ENCODE measurements at places on chromosomes 4 and X.

GRCh38 chr4:55033296-55033695 is 92.1 kb downstream of the KDR start:
- DNase-seq = no peak

DNA sequence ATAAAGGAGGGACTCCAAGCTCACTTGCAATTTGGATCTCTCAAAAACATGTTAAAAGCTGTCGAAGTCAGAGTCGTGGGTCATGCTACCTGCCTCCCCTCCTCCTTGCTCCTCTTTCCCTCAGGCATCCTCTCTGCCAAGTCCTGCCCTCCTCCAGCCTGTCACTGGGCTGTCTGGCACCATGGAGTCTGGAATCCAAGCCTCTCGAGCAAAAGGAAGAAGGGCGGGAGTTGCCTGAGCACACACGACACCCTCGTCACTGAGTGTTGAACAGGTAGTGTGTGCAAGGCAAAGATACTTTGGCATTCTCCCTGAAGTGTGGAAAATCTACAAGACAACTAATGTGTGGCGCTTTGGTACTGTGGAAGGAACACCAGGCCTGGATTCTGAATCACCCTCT is 62.2 kb downstream of the HAUS3 start:
- DNase-seq = no peak

DNA sequence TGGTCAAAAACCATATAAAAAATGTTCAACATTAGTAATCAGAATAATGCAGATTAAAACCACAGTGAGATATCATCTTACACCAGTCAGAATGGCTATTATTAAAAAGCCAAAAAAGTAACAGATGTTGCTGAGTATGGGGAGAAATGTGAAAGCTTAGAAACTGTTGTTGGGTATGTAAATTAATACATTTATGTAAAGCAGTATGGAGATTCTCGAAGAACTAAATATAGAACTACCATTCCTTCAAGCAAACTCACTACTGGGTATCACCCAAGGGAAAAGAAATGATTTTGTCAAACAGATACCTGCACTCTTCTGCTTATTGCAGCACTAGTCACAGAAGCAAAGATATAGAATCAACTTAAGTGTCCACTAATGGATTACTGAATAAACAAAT is 576.4 kb upstream of the EPHA5 start:
- DNase-seq = no peak

- DNase-seq = no peak
These were observed 1026.0 kb downstream of the ADGRL3 start for GRCh38 chr4:62226082-62226481.

GRCh38 chr4:156778093-156778492 is 193.5 kb downstream of the PDGFC start:
- no peak for DNase-seq

DNA sequence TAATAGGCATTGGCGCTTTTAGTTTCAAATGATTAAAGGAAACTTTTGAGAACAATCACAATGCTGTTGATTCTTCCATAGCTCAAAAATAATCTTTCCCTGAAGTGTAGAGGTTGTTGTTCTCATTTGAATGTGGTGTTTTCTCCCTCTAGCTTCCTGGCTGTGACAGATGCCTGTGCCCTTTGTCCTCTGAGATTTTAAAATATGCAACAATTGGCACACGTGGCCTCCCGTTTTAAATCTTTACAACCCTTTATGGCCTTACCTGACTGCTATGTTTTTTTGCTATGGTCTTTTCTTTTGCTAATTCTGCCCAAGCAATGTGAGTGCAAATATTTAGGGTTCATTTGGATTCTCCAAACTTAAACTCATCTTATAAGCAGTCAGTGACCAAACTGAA is 22.9 kb upstream of the CASK start:
- DNase-seq = no peak

GRCh38 chr4:47642985-47643760 is 158.1 kb downstream of the ATP10D start:
- no peak for DNase-seq

- no peak for DNase-seq
These were observed 77.1 kb upstream of the EPHA5 start for GRCh38 chr4:65747386-65747785.

GRCh38 chr4:110109455-110109854 is 89.0 kb downstream of the ELOVL6 start:
- DNase-seq = no peak

DNA sequence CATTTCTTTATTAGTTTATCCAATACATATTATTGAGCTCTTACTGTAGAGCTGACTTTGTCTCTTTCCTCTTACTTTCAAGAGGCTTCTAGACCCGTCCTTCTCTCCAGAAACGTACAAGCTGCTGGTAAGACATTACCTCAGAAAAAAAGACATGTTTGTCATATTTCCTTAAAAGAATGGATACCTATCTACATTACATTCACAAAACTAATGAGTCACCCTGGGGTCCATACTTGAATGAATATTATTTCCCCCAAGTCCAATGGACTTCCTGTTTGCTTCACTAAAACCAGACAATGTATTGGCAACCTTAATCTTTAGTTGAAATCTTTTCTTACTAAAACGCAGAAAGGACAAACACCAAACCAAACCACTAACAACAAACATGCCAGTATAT is 176.5 kb upstream of the CLNK start:
- no peak for DNase-seq

- DNase-seq = no peak
These were observed 1.7 kb downstream of the TSPAN7 start for GRCh38 chrX:38563030-38563429.

- DNase-seq = no peak
These were observed 122.9 kb downstream of the PPA2 start for GRCh38 chr4:105350859-105351490.

DNA sequence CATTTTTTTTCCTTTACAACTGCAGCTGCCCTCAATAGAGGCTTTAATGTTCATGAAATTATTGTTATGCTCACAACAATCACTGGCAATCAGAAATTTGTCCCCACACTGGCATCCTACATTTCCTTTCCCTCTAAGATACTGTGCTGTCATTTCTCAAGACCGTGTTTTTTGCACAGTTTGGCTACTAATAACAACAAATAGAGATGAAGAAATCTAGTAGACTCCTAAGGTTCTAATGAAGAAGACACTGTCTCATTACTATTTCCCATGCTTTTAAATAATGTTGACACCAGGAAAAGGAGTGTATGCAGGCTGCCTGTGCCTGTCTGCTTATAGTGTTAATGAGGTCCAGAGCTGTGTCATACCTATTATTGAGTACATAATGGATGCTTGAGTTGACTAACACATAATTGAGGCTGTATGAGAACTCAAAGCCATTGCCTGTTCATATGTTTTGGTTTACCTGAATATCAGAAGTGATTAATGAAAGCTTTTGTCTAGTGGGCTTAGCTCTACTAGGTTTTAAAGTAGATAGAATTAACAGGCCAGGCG is 1.5 kb upstream of the EIF4E start:
- DNase-seq = no peak

GRCh38 chr4:89506866-89507491 is 199.4 kb upstream of the GPRIN3 start:
- DNase-seq = no peak

- peak; percentile 37 for DNase-seq
These were observed 64.5 kb upstream of the WDR1 start for GRCh38 chr4:10180927-10181744.

- DNase-seq = no peak
These were observed 18.4 kb upstream of the AFF1 start for GRCh38 chr4:86916392-86916791.

DNA sequence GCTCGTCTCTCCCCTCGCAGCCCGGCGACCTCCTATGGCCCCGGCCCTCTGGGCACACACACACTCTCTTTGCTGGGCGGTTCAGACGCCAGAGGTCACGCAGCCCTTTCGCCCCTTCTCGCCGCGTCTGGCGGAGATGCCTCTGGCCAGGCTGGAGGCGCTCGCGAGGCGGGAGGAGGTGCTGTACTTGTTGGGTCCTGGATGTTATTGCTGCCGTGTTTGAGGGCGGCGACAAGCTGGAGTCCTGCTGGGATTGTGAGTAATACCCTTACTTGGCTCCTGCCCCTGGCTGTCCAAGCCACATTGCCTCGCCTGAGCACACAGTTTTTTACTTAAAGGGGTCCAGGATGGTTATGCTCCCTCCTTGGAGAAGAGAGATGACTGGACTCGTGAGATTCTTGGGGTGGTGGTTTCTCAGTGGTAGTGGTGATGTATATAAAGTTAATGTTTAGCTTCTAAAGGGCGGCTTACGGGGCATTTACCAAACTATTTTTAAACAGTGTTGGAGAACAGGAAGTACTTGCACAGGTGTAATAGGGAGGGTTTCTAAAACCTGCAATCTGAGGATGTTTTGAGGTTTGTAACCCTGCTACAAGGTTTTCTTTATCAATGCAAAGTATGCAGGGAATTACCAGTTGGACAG is 572 bp downstream of the USP53 start:
- DNase-seq = peak; percentile 83

DNA sequence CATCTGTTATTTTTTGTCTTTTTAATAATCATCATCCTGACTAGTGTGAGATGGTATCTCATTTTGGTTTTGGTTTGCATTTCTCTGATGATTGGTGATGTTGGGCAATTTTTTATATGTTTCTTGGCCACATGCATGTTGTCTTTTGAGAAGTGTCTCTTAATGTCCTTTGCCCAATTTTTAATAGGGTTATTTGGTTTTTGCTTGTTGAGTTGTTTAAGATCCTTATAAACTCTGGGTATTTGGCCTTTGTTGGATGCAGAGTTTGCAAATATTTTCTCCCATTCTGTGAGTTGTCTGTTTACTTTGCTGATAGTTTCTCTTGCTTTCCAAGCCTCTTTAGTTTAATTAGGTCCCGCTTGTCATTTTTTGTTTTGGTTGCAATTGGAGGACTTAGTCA is 152.1 kb upstream of the MED14 start:
- no peak for DNase-seq

DNA sequence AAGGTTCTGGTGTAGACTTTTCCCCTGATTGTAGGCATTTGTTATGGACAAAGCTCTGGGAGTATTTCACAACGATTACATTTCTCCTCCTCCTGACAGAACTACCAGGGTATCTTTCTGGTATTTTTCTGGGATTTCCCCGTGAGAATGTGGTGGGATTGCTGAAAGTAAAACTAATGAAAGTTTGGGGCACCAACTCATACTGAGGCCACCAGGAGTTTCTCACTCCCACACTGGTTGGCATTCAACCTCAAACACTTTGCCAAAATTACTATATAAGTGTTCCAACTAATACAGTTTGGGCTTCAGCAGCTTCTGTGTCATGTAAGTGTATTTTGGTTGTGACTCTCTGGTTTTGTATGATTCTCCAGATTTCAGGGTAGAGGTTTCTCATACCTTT is 855.1 kb downstream of the GLUD2 start:
- DNase-seq = no peak

DNA sequence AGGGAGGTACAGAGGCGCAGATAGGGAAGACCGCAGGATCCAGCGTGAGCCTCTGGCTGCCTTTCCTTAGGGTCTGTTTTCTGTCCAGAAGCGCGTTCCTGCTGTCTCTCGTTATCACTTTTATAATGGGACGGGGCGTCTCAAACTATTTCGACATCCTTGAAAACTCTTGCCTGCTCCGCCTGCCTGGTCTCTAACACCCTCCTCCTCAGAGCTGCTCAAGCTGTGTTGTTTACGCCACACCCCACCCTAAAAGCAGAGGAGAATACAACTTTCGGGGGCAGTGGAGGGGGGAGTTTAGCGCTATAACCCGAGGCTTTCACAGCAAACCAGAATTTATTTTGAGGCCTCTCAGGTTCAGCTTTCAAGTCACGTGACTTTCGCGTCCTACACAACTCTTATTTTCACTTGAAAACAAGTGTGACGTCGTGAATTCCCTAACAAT is 646 bp upstream of the FAM3A start:
- no peak for DNase-seq

DNA sequence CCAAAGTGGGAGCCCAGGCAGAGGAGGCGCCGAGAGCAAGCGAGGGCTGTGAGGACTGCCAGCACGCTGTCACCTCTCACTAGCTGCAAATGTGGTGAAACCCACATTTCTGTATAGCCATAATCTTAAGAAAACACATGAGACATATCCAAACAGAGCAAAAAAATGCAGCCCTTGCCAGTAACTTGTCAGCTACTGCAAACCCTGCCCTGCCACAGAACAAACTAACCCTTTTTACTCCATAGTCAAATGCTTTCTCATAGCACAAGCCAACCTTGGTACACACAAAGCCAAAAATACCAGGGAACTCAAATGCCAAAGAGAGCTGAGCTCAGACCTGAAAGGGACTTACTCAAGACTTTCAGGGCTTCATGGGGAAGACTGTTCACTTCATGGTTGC is 14.9 kb upstream of the NXF3 start:
- DNase-seq = no peak

DNA sequence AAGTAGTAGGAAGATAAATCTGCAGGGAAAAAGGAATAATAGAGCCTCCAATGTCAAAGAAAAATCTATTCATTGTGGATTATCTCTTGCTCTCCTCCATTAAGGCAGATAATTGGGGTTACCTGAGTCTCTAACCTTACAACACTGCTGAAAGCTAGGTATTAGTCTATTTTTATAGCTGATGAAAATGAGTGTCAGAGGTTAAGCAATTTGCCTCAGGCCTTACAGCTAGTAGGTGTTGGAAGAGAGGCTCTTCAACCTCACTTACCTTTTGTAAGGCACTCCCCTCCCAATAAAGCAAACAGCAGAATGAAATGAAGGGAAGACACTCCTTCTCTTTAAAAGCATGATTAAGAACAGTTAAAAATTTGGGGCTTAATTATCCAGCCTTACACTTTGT is 45.4 kb upstream of the GAB1 start:
- no peak for DNase-seq

GRCh38 chrX:9728261-9728660 is 37.4 kb downstream of the GPR143 start:
- DNase-seq = no peak

DNA sequence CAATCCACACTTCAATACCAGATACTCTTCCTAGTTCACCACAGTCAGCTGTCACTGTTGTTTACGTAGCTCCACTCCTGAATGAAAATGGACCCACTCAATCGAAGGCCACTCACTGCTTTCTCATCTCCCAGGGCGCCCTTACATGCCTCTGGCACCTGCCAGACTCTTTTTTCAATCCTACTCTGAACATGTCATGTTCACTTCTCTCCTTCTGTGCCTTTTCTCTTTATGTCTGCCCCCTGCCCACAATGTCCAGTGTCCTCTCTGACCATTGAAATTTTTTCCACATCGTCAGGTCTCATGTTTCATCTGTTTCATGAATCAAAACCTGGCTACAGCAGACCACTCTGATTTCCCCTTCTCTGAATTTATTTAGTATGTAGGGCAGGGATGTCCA is 1.3 kb upstream of the MGAT4D start:
- no peak for DNase-seq

DNA sequence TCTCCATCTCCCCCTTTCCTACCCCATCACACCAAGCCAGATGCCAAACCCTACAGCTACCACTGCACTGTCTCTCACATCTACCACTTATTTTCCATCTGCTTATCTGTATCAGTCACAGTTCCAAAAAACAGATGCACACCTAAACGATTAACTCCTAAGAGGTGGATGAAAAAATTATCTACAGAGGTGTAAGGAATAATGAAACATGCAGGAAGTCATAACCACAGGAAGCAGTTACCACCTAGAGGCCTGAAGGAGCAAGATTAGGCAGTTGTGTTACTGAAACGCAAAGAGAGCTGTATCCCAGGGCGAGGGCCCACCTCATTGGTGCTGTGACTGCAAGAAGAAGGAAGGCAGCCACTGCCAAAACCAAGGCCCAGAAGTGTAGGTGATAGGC is 87.8 kb upstream of the FAM241A start:
- no peak for DNase-seq

GRCh38 chrX:124455966-124456365 is 109.6 kb downstream of the SH2D1A start:
- DNase-seq = no peak

Measured in MM.1S (cell line).